ENCODE measurements at places on chromosomes 11 and 22.

- DNase-seq = no peak
These were observed 97.8 kb downstream of the ME3 start for GRCh38 chr11:86574493-86575207.

- DNase-seq = no peak
These were observed 9.4 kb downstream of the UEVLD start for GRCh38 chr11:18578975-18579598.

DNA sequence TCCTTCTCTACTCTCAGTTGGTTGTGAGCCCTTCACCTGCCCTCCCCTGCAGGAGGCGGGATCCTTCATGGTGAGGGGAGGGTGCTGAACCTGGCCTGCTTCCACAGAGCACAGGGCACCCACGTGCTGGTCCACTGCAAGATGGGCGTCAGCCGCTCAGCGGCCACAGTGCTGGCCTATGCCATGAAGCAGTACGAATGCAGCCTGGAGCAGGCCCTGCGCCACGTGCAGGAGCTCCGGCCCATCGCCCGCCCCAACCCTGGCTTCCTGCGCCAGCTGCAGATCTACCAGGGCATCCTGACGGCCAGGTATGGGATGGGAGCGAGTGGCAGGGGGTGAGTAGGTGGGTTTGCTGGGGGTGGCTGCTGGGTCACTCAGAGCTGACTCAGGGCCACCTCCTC is 6.3 kb downstream of the SSH3 start:
- no peak for DNase-seq

DNA sequence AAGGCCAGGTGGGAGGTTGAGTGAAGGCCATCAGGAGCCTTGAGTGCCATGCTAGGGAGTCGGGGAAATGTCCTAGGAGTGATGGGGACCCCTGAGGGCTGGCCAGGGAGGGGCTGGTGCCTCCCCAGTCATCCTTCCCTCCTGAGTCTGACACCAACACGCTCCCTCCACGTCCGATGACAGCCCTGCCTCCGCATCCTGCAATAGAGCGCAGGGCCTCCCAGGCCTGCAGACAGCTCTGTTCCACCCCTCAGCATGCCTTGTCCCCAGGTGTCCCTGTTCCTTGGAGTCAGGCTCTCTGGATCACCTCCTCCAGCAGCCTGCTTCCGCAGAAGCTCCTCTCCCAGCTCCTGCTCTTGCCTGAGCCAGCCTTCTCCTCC is 3.1 kb downstream of the RAC2 start:
- DNase-seq = no peak

GRCh38 chr11:134942681-134943080 is 530.6 kb upstream of the B3GAT1 start:
- DNase-seq = no peak

DNA sequence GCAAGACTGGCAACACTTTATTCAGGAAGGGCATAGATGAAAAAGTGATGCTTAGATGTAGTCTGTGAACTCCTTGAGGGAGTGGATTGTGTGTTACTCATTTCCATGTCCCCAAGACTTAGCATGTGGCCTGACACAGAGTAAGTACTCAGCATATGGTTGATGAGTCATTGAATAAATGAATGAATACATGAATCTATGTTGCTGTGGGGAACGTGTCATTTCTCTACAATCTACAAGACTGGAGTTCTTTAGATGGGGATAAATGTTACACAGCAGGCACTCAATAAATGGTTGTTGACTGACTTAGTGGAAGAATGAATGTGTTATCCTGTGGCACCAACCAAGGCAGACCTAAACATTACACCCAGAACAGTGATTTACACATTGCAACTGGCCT is 17.9 kb downstream of the BPIFC start:
- DNase-seq = no peak

All from T1000 (cell line).